ENCODE measurements at places on chromosomes 6 and 20.

GRCh38 chr6:25002326-25003091, 66.7 kb upstream of the RIPOR2 start:
- DNase-seq: no peak

GRCh38 chr6:44043479-44044153, 83.6 kb downstream of the MRPL14 start:
- DNase-seq: peak; percentile 67

- DNase-seq: no peak
Observed at GRCh38 chr20:34061695-34062094, 50.3 kb downstream of the EIF2S2 start.

- DNase-seq: no peak
Observed at GRCh38 chr6:120320481-120321162, 971.1 kb upstream of the MAN1A1 start.

- DNase-seq: no peak
Observed at GRCh38 chr6:97677626-97678025, 394.6 kb upstream of the MMS22L start.

- no peak for DNase-seq
Observed at GRCh38 chr20:33276303-33277113, 6.5 kb upstream of the BPIFB1 start.

- no peak for DNase-seq
Observed at GRCh38 chr6:105389543-105389942, 13.3 kb downstream of the PREP start.

DNA sequence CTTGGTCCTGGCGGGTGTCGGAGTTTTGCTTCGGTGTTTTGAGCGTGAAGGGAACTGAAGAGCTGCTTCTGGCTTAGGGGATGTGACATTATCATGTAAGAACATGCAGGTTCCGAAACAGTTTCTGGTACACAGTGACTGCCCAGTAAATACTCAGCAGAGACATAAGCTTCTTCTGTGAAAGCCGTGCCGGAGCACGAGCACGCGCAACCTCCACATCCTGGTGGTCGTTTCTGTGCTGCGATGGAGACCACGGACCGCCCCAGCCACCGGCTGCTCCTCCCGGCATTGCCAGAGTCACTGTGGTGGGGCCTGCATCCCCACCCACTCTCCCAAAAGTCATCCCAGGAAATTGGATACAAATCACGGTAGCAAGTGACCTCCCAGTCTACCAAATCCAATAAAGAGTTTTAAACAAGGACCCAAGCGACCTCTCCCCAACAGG, 18.7 kb downstream of the KIF25 start:
- no peak for DNase-seq

DNA sequence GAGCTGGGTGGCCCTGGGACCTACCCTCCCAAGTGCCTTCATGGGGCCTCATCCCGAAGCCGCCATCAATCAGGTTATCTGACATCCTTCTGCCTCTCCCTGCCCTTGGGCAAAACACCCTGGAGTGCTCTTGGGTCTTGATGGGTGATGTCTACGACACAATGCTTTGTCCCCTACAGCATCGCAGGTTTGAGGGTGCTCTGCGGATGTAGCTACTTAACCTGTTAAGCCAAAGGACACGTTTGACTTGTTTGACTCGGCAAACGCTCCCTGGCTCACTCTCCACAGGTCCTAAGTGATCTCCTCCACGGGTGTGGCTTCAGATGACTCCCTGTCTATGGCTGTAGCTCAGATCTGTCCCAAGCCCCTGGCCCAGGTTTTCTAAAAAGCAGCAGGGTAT, 35.6 kb downstream of the TBC1D7 start:
- no peak for DNase-seq

- DNase-seq: no peak
Observed at GRCh38 chr6:39576556-39577303, 148.5 kb downstream of the KIF6 start.

DNA sequence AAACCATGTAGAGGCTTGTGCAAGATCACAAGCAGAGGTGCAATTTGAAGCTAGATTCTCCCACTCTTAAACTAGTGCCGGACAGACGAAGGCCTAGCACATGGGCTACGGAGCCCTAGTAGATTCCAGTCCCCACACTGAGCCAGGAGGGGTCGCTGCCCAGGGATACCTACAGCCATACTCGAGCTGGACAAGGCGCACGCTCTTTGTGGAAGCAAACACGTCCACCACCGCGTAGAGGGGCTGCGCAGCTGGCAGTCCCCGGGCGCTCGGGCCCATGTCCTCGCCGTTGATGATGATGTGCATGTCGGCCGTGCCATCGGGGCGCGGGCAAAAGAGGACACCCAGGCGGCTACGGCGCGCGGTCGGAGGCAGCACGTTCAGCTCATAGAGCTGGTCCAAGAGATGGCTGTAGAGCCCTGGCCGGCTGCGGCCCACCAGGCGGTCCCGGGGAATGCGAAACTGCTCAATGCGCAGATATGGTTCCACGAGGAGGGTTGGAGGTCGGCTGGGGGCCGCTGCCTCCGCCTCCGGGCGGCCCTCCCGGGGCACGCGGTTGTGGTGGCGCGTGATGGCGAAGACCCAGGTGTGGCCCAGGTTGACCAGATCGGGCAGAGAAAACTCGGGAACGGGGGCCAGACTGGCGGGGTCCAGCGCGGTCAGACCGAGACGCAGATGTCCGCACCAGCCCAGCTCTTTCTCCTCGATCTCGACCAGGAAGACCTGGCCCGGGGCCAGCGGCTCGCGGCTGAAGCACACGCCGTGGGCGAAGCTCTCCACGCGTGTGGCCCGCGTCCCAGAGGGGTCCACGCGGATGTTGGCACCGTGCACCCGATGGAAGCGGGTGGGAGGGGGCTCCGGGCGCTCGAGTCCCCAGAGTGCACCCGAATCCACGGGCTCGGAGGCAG, 677 bp downstream of the NEURL2 start:
- DNase-seq: peak; percentile 80

DNA sequence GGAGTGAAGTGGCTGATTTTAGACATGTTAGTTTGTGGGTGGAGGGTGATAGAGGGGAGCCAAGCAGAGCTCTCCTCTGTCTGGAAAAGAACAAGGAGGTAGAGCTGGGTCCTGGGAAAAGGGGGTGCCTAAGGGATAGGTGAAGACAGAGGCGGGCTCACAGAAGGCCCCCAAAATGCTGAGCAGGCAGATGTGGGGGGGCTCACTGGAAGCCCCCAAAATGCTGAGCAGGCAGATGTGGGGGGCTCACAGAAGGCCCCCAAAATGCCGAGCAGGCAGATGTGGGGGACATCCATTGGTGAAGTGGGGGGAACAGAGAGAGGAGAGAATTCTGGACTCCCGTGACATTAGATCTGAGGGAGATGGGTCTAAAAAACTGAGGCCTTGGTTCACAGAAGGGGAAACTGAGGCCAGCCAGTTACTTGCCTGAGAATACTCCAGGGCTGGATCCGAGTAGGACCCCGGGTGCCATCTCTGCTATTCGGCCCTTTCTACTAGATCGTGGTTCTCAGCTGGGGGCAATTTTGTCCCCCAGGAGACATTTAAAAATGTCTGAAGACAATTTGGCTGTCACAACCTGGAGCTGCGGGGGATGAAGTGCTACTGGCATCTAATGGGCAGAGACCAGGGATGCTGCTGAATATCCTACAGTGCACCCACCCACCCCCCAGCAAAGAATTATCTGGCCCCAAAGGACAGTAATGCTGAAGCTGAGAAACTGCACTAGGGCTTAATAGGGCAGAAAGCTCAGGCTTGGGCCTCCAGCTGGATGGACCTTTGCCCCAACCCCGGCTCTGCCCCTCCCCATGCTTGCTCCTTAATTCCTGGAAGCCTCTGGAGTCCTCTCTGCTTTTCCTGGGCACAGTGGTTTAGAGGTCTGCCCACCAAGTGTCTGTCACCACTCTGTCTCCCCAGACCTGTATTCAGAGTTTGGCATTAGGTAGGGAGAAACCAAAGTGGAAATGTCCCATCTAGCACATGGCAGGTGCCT, 2.1 kb downstream of the LPIN3 start:
- DNase-seq: no peak

DNA sequence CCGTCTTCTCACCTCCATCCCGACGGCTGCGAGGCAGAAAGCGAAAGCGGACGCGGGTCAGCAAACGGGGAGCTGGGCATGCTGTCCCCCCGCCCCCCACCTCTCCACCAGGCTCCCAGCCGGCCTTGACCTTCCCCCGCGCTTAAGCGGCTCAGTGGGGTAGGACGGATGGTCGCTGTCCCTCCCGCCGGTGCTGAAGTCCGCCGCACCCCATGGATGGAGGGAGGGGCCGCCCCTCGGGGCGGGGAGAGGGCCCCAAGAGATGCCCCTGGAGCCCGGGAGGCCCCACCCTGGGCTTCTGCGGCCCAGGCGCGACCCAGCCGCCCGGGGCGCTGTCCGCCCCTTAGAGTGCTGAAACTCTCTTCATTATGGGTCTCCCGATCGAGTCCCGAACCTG, at the start of gene KCNB1:
Gene KCNB1, minus strand, starts transcription at position 48 of the 397 bp plus-strand sequence. CDS start 188 bp downstream, outside the sequence.
- peak; percentile 59 for DNase-seq

DNA sequence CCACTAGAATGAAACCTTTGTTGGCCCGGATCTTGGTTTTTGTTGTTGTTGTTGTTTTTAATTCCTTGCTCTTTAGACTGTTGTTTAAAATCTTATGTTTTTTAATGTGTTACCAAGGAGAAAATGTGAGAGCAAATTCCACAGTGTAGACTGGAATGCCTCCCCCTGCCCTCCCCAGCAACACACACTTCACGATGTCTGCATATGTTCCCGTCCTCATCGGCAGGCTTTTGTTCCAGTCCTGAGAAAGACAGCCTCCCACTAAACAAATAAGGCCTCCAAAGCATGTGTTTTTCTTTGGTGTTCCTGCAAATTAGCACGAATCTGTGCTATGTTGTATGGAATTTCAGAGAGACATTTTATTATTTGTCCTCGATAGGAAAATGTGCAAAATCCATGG, 263.3 kb upstream of the QKI start:
- peak; percentile 36 for DNase-seq

- DNase-seq: no peak
Observed at GRCh38 chr6:12165297-12165696, 124.9 kb upstream of the EDN1 start.

Data from fibroblast of skin of back (primary cell).